ENCODE measurements at places on chromosomes 1 and 21.

DNA sequence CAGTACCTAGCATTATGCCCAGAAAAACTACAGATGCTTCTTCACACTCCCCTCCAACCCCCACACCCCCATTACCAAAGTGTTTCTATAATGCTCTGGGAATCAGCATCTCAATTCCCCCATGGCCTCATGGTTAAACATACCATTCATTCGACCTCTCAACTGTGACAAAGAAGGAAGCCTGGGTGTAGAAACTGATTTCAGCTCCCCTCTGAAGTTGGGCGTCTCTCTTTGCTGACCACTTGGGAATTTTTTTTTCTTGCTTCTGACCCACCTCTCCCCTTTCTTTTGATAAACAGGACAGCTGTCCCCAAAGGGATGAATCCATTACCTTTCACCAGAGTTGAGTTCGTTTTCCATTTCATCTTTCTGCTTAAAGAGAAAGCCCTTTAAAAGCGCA, 116.4 kb upstream of the HOOK1 start:
- DNase-seq, result no peak

DNA sequence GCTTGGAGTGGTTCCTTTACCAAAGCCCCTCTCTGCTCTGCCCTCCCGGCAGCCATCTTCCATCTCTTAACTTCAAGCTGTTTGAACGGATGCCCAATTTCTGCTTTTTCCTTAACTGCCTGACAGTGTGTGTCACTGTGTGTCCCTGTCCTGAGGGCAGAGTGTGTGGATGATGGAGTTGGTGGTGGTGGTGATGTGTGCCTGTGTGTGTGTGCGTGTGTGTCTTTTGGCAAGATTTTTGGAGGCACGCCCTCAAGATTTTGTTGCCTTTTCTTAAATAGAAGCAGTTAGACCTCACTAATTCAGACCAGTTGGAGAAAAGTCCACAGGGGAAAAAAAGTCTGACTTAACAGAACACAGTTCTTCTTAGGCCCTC, 30.3 kb downstream of the SERTAD4 start:
- no peak for DNase-seq

GRCh38 chr1:217527151-217527550, 103.7 kb downstream of the GPATCH2 start:
- DNase-seq, result no peak

GRCh38 chr1:119391749-119392148, 23.2 kb downstream of the HAO2 start:
- no peak for DNase-seq

- DNase-seq, result peak; percentile 38
These were observed at the start of gene ZSWIM5 for GRCh38 chr1:45205910-45206721. Gene ZSWIM5 (minus strand): TSS chr1:45206605. CDS start chr1:45206350, 255 bp downstream.

DNA sequence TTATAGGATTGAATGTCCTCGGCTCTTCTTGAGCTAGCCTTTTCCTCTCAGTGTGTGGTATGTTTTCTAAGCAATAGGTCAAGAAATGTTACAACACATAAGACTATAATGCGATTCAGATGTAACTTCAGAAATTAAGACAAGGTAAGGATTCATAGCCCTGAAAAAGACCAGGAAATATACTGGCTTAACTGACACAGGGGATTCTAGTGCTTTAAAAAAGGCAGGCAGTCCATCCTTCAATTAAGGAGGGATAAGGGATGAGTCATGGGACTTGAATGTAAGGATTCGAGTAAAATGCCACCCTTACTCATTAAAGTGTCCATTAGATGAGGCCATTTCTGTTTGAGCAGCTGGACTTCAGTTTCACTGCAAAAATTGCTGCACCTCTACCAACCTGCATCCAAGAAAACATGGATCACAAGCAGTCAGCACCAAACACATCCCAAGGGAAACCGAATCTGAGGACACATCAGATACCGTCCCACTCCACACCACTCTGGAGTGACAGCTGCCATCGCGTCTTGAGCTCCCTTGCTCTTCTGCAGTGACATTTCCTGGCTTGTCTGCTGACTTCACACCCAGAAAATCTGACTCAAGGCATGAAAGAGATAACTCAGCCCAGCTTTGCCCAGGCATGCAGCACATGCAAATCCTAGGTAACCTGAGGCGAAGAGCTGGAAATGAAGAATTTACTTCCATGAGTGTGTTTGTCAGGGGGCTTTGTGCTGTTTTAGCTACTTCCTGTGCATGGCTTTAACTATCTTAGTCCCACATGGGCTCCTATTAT, 37.8 kb downstream of the NGF start:
- no peak for DNase-seq

- DNase-seq, result no peak
These were observed 164.7 kb downstream of the RUNX1 start for GRCh38 chr21:34884346-34884929.

- no peak for DNase-seq
These were observed 3.3 kb upstream of the TOMM20 start for GRCh38 chr1:235131961-235132360.

GRCh38 chr1:202210385-202210784, 16.8 kb downstream of the LGR6 start:
- DNase-seq, result no peak

DNA sequence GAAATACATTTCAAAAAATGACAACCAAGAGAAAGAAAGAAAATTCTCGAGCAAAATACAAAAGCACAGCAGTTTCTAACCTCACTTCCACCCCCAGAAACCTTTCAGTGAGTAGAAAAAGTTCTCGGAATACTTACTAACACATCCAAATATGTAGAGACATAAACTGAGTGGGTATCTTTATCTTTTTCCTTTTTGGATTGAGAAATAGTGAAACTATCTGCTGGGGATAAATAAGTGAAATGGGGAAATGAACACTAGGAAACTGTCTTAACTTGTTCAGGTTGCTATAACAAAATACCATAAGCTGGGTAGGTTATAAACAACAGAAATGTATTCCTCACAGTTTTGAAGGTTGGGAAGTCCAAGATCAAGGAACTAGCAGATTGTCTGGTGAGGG, 72.0 kb downstream of the VCAM1 start:
- no peak for DNase-seq

DNA sequence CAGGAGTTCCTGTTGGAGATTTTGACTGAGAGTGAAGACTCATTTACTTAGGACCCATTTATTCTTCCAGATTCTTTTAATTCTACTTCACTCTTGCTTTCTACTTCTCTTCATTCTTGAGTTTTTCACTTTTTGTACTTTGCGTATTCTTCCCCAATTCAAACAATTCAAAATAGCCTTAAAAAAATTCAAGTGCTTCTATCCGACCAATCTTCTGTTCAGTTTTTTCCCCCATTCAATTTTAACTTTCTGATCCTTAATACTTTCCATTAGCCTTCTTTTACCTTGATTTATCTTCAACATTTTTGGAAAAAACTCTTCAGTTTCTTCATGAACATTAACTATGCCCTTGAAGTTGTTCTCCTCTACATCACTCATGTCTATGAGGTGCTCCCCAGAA, 21.1 kb downstream of the ZFYVE9 start:
- no peak for DNase-seq

DNA sequence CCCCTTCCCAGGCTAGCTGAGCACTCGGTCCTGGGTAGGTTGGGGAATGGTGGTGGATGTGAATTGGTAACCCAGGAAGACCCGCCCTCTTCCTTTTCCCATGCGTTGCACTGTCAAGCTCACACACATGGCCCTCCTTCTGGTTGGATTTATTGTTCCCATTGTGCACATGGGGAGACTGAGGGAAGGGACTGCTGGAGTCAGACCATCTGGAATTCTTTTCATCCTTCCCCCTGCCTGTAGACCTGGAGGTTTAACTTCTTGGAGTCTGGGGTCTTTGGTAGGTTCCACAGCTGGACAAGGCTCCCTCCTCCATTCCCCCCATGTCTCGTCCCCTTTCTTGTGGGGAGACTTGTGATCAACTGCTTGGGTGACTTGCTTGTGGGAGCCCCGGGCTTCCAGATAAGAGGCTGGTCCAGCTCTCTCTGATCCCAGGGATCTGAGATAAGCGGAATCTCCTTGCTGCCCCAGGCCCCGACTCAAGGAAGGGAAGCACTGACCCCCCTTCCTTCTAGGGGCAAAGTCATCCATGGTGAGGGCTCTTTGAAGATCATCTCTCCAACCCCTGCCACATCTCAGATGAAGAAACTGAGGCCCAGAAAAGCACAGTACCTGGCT, 55.7 kb upstream of the SYNC start:
- DNase-seq, result no peak

DNA sequence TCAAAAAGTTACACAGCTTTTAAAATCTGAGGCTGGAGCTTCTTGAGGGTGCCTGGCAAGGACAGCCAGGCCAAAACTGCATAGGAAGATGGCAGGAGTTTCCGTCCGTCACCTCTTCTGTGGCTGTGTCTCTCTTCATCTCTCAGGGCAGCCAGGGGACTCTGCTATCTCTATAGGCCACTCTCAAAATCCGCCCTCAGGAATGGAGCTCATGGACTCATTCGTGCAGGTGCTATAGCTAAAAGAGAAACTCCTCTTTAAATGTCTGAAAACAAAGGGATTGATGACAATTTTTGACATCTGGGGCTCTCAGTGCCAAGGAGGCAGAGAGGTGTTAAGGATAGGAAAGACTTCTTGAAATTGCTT, 27.2 kb downstream of the OVAAL start:
- no peak for DNase-seq

GRCh38 chr1:167440345-167440744, 78.0 kb downstream of the CD247 start:
- no peak for DNase-seq

Data from iPS DF 19.7 (cell line).